Cortex of kidney (tissue), 1 donor: ENCODE measurements at places on chromosomes 1 and 21.

GRCh38 chr1:164771619-164772361 is 212.8 kb downstream of the PBX1 start:
- no peak for DNase-seq

- DNase-seq, result no peak
Measured at GRCh38 chr1:245901565-245901964, 605.5 kb downstream of the SMYD3 start.

GRCh38 chr1:194474701-194475100 is 1288.3 kb upstream of the B3GALT2 start:
- no peak for DNase-seq

- no peak for DNase-seq
Measured at GRCh38 chr1:165138960-165139359, 217.6 kb downstream of the LMX1A start.

GRCh38 chr1:14968251-14968851 is 185.2 kb upstream of the TMEM51 start:
- no peak for DNase-seq

GRCh38 chr1:2975466-2976179 is 45.6 kb upstream of the ACTRT2 start:
- DNase-seq, result no peak

DNA sequence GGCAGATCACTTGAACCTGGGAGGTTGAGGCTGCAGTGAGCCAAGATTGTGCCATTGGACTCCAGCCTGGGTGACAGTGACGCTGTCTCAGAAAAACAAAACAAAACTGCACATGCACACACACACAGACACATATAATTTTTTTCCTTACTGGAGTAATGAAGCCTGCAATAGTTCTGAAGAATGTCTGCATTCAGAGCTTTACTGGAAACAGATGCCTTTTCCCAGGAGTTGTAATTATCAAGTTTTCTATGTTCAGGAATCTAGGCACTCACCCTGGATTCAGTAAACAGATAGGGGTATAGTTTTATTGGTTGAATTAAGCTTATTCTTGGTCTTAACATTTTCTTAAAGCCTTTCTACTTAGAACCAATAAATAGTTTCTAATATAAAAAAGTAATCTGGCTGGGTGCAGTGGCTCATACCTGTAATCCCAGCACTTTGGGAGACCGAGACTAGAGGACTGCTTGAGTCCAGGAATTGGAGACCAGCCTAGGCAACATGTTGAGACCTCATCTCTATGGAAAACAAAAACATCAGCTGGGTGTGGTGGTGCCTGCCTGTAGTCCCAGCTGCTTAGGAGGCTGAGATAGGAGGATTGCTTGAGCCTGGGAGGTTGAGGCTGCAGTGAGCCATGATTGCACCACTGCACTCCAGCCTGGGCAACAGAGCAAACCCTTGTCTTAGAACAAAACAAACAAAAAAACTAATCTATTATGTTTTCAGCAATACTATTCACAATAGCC is 15.8 kb downstream of the SPEN start:
- DNase-seq, result no peak

- no peak for DNase-seq
Measured at GRCh38 chr21:39387461-39388037, 38.7 kb upstream of the HMGN1 start.

DNA sequence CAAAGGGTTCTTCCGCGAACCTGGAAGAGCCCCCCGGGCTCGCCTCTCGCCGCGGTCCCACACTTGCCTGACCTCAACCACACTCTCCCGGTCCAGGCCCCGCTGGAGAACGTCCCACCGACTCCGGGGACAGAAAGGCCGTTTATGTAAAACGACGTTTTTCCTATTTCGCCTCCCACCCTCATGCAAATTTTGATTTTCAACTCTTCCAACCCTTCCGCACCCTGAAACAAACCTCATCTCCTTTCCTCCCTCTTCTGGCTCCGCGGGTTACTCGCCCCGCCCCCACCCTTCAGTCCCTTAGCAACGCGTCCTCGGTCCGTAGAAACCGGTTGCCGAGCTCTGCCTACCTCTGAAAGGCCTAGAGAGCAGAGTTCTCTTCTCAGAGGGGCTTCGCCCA is at the start of gene C1orf141:
Gene C1orf141, minus strand, starts transcription at position 276 of the 400 bp plus-strand sequence. CDS start 7,730 bp downstream, outside the sequence.
- DNase-seq, result no peak
